ENCODE measurements at places on chromosomes 5 and 9. TPM values are rescaled to one million over a fixed set of nuclear protein-coding genes. Genes with fewer than 3 reads are reported as not detected.

Gene PRDM9
- not detected for total RNA-seq

Gene TPPP
- total RNA-seq = not detected

Gene RECK
- total RNA-seq = 6.2 TPM

Gene ADAM19
- total RNA-seq = 655 TPM

Gene AFAP1L1
- not detected for total RNA-seq

Gene AQP3
- 163 TPM for total RNA-seq

Gene FOXD4L6
- total RNA-seq = not detected

Gene DND1
- total RNA-seq = 3.9 TPM

Gene RHOBTB3
- 0.37 TPM for total RNA-seq

Gene AOPEP
- total RNA-seq = 19.7 TPM

All from T-helper 1 cell treated with Interleukin-12 subunit alpha and Interleukin-12 subunit beta and Interleukin-4 antibody, amounts not matched to agents 30 ng/mL and 1 ng/mL, for 36 hours (primary cell).